ENCODE measurements at places on chromosomes 7 and 10.

DNA sequence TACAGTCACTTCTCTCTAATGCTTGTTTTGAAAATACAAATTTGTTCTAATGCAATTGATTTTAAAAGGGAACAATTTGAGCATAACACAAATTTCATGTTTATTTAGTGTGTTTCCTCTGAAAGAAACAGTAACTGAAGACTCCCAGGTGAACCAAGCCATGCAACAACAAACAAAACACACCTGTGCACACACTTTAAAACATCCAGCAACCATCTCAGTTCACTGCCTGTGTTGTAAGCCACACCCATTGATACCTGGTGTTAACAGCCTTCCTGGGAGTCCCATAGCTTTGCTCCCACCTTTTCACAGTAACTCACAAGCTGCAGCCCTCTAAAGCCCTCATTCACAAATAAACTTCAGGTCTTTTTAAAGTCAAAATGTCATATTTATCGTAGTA, 89.3 kb downstream of the DOCK4 start:
- no peak for DNase-seq

DNA sequence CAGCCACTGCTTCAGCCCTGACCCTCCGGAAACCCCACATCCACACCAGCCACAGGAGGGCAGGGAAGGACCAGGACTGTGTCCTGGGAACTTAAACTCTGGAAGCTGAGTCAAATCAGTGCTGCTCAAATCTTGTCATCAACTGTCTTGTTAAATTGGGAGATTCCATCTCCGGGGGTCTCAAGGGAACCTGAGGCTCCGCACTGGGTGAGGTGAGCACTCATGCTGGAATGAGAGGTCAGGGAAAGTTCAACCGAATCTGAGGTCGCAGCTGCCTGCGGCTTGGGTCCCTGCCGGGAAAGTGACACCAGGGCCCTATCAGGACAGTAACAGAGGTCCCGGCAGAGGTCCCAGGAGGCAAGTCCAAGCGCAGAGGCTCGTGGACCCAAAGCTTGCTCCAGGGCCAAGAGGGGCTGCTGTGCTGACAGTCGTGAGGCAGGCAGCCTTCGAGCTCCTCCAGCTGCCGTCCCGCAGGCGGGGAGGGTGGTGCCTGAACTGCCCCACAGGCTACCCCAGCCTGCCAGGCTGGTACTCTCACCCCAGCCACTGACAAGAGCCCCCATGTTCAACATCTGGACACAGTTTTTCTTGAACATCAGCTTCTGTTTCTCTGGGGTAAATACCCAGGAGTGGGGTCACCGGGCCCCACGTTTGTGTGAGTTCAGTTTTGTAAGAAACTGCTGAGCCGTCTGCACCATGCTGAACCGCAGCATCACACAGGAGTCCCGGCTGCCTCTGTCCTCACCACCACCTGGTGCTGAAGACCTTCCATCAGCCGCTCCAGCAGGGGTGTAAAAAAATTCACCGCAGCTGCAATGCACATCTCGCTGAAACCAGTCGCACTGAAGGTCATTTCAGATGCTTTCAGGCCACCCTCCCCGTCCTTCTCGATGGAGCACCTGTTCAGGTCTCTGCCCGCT, 101.0 kb downstream of the DIP2C start:
- DNase-seq = no peak

GRCh38 chr7:2165610-2166594, 66.8 kb downstream of the MAD1L1 start:
- DNase-seq = no peak

DNA sequence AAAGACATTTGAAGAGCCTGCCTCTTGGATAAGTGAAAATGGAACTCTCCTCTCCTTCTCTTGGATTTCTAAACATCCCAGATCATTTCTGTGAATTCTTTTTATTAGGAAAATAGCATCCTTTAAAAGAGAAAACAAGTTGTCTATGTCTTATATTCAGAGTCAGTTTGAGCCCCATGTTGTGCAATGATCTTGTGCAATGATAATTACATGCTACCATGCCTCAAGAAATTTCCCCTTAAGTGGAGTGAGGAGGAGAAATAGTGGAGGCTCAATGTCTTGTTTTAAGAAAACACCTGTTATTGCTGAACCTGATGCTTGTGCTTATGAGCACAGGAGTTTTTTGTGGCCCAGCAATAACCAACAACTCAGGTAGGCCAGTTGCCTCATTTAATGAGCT, 103.6 kb downstream of the NPSR1 start:
- no peak for DNase-seq

- DNase-seq = no peak
These were observed 93.0 kb downstream of the LYZL2 start for GRCh38 chr10:30536578-30536977.

- no peak for DNase-seq
These were observed 202.0 kb downstream of the MAD1L1 start for GRCh38 chr7:2030475-2031450.

DNA sequence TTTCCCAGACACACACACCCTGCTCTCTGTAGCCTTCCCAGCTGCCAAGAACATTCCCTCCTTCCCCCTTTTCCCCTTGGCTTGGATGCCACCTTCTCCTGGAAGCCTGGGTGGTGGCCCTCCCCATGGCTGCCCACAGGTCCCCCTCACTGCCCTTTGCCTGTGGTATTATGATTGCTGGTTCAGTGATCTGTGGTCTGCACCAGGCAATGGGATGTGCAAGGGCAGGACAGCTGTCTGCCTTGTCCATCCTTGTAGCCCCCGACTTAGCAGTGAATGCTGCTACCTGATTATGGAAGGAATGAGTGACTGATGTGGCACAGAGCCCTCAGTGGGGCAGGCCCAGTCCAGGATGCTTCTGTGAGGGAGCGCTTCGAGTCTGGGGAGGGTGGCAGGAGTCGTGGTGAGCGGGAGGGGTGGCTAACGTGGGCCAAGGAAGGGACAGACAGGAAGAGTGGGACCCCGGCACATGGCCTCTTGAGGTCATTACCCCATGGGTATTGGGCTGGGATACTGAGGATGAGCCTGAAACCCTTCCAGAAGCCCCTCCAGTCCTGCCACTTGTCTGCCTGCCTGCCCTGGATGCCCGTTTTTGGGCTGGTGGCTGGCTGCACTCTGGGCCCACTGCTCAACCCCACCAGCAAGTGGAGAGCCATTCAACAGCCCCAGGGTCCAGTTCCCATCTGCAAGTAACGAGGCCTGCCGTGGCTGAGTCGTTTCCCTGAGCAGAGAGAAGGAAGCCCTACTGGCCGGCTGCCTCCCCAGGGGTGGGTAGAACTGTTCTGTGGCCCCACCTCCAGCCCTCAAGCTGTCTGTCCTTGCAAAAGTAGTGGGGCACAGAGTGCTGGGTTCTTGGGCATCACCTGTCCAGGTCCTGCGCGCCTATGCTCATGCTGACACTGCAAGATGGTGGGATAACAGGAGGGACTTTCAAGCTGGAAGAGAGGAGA, 8.8 kb downstream of the CHST3 start:
- no peak for DNase-seq

DNA sequence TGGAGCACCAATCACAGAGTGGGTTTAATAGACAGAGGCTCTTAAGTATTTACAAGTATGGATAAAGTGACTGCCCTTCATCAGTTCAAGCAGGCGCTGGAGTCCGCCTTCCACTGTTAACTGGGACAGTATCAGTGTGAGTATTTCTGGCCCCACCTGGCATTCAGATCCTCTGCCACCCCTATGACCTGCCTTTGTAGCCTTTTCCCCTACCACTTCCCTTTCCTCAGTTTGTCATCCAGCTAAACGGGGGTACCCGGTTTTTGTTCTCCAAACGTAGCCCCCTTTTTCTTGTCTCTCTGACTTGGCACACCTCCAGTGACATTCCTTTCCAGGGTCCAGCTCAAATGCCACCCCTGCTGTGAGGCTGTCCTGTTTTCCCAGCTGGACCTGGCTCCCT, 134.4 kb downstream of the SNX10 start:
- no peak for DNase-seq

DNA sequence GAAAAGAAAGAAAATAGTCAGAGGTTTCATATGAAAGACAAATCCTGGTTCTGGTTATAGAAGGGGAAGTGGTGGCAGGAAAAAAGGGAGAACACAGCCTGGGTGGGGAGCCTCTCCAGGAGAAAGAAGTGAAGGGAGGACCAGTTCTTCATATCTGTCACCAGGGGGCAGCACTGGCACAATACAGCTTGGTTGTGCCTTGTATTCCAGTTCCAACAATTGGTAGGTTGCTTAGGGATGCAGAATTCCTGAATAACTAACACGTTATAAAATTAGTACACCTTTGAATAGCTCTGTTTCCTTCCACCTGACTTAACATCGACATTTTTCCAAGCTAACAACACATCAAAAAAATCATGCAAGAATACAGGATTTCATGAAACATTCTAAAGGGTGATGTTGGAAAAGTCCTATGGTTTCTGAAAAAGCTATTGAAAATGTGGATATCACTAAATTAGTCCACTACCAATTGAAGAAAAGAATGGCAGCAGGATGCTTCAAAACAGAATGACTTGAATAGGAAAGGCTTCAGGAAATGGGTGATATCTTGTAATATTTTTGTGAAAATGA, 52.9 kb downstream of the CYP26A1 start:
- DNase-seq = no peak

DNA sequence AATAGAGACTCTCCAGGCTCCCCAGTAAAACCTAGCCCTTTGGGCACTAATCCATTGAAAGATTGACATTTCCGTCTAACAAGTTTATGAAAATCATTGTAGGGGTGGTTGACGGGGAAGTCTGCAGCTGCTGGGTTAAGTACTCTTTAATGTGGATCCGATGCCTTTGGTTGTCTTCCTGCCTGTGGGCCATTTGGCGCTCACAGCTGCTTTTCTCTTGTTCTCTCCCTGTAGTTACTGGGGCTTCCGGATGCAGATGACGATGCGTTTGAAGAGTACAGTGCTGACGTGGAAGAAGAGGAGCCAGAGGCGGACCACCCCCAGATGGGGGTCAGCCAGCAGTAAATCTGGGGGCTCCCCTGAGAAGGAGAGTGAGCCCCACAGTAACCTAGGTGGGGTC, 22.4 kb downstream of the MTURN start:
- DNase-seq = no peak

DNA sequence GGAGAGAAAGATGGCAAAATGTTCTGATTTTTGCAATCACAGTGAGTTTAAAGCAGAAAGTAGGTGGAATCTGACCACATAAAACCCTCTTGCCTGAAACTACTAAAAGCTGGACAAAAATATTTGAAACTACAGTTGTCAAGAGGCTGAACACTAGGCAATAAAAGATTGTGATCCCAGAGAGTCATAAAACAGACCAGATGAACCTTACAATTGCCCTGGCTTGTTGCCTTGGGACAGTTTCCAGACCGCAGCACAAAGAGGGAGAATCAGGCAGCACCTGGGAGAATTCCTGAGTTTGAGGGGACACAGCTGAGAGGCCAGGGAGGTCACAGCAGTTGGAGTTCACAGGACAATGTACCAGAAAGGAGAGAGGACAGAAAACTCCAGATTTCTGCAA, 107.3 kb upstream of the NANOS1 start:
- DNase-seq = no peak

DNA sequence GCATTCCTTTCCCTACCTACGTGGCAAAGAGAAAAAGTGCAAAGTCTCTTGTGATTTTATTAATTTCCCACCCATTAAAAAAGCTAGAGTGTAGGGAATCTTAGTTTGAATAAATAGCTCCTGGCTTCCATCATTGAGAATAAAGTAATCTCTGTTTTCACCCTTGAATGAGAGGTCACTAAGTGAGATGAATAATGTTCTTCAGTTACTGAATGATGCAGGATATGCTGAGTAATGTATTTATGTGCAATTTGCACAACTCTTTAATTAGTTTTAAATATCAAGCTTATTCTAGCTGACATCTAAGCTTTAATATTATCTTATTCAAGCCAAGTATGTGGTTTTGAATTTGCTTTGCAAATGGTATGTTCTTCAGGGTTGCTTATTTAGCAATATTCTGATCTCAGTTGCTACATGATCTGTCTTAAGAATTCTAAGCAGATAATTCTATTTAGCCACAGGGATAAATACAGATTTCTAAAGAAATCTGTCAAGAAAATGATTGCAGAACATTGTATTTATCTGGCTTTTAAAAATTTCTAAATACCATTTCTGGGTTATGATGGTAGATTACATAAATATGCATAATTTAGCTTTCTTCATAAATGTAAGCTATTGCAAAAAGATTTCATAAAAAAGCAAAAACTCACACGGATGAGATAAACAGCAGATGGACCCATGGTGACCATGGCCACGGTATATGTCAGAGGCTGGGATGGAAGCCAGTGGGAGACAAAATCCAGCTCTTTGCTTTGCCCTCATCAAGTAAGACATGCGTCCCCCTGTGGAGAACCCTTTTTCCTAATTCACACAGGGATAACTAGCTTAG, 141.0 kb downstream of the MACC1 start:
- DNase-seq = no peak

DNA sequence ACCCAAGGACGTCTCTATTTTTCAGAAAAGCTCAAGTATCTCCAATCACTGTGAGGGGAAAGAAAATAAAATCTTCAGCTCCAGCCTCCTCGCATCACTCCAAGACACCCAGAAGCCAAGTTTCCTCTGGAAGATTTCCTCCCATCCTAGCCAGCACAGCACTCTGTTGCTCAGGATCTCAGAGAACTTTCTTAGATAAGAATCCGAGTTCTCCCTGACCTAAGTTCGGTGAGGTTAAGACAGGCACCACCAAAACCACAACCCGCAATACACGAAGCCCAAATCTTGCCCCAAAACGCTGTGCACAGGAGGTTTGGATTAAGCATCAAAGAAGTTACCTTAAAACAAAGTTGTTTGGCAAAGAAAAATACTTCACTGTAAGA, 4.2 kb downstream of the FAM53B start:
- DNase-seq = no peak

GRCh38 chr7:47907981-47908616, 40.2 kb downstream of the PKD1L1 start:
- DNase-seq = no peak

GRCh38 chr7:152969839-152970238, 210.3 kb downstream of the ACTR3B start:
- no peak for DNase-seq

DNA sequence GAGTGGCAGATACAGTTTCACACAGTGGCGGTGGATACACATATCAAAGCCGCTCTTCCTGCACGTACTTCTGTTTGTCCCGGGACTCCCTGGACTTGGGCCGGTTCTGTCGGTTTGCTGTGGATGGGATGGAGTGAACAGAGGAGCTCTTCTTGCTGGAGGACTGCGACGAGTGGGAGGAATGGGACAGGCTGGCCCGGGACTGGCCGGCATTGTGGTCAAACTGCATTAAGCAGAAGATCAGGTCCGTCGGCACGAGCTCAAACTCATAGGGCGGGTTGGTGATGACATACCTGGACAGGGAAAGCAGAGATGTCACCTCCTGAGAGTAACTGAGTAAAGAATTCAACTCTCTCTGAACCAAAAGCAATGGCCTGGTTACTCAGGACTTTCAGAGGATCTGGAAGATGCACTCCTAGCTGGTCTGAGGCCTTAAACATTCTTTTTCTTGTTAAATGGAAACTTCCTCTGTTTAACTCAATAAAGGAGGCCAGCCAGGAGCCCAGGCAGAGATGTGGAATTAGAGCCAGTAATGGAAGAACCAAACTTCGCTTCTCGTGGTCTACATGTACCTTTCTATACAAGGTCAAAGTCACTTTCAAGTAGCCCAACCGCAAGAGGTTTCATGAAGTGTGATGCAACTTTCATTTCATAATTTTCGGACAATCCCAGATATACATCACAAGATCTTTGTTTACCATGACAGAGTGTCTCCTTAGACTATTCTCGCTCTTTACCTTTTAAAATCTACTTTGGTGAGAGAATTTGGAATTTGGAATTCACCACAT, 750.2 kb downstream of the KCNMA1 start:
- DNase-seq = no peak

GRCh38 chr7:95725205-95725604, 47.1 kb upstream of the DYNC1I1 start:
- no peak for DNase-seq

Measured in occipital lobe (tissue), 3 donors.